ENCODE measurements at places on chromosomes 2 and 18. TPM values are rescaled to one million over a fixed set of nuclear protein-coding genes. Genes with fewer than 3 reads are reported as not detected.

OR6B2 gene
- total RNA-seq = not detected

DNA sequence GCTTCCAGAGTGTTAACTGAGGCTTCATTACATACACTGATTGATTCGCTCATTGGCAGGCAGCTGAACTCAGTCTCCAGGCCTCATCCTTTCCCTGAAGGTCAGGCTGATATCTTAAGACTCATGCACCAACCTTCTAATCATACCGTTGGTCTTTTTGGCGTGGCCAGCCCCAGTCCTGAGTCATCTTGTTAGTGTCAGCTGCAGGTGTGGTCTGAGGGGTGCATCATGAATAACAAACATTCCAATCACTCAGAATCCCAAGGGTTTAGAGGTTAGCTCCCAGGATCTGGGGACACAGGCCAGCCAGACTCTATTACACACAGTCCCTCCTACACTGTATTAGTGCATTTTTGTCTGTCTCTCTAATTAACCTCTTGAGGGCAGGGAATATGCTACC is 271.5 kb downstream of the HRH4 start:
- DNase-seq = no peak

DNA sequence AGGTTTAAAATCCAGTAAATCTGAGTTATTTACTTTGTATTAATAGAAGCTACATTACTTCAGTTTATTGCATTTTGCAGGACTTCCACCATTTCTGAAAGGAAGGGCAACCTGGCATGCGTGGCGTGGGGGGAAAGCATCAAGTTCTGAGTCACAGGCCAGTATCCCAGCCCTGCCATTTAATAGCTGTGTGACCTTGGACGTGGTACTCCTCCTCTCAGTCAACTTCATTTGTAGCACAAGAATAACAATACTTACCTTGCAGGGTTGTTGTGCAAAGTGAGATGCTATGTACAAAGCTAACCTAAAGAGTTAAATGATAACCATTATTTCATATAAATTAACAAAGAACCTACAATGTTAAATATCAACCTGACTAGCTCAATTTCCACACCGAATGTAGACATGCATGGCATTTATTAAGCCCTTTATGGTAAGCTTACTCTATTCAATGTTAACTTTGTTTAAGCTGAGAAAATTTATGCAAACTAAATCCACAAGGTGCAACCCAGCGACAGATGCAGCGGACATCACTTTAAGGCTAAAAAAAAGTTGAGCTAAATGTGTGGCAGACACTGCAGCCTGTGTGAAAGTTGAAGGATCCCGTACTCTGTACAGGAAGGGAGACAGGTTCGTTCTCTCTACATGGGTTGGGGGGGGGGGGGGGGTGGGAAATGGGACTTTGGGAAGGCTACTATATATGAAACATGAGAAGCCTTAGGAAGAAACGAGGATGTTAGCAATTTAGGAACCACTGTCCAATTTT is 17.2 kb upstream of the STPG4 start:
- no peak for DNase-seq

GRCh38 chr2:170680172-170680941 is 34.8 kb upstream of the SP5 start:
- no peak for DNase-seq

GRCh38 chr2:218032336-218033171 is 29.8 kb upstream of the TNS1 start:
- no peak for DNase-seq

GRCh38 chr2:132671151-132671835 is 1.3 kb upstream of the LYPD1 start:
- DNase-seq = no peak

GRCh38 chr2:187528042-187528441 is 26.2 kb downstream of the TFPI start:
- no peak for DNase-seq

GRCh38 chr2:219155054-219155644 is 5.5 kb downstream of the NHEJ1 start:
- DNase-seq = no peak

GRCh38 chr2:119853777-119854399 is 94.2 kb downstream of the PTPN4 start:
- no peak for DNase-seq

DNA sequence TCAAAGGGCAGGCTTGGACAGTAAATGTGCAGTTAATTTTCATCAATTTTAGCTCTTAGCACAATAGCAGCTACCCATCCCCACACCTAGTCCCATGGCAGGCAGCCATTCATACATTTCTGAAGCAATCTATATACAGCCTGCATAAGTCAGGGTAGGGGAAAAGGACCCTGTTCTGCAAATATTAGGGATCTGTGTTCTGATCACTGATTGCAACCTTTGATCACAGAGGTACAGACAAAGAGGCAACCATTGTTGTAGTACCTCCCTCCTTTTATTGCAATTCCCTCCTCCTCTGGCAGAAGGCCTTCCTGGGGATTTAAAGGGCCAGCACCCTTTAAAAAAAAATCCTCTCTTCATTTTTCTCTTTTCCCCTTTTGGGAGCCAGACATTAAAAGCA is 58.3 kb downstream of the KANSL1L start:
- DNase-seq = no peak

ORC4 gene
- 95.5 TPM for total RNA-seq

GRCh38 chr18:2515908-2516625 is 55.2 kb downstream of the METTL4 start:
- DNase-seq = no peak

IWS1 gene
- 34.5 TPM for total RNA-seq

DNA sequence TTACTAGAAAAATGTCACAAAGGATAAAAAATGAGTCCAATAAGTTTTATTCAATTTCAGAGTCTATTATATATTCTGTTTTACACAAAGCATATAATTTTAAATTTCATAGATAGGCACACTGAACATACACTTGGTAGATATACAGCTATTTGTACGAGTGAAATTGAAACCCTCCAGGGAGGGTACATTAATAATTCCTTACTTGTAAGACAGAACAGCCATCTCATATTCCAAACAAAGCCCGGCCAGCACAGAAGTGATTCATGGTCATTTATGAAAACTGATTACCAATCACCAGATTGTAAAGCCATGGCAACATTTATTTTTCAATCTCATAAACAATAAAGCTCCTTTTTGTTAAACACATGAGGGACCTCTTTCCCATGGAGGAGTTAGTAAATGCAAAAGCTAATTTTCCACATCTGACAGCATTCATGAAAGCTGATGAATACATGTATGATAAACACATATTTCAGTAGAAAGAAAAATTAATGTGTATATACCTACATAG is 190.6 kb downstream of the TDRD15 start:
- no peak for DNase-seq

GRCh38 chr2:10264506-10265328 is 38.0 kb upstream of the HPCAL1 start:
- DNase-seq = no peak

All from occipital lobe (tissue), 3 donors.